ENCODE measurements at places on chromosomes 4 and X.
A peak's percentile ranks its signal among the peaks of the same experiment; 100 is the strongest.

DNA sequence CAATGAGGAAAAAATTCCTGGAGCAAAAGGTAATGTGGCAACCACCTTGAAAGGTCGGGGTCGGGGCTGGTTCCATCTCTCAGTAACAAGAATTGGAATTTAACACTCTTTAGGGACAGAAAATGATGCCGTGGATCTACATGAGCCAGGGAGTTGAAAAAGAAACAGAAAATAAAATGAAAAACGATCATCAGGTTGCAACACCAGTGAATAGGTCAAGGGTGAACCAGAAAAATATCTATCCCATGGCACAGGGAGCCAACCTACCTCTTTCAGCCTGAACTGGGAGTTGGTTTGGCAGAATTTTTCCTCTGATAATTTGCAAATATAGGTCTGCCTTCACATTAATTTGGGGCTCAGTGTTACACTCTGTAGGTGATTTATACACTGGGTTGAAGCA lies 93.7 kb downstream of the C4orf33 start:
- DNase-seq: no peak

- no peak for DNase-seq
Observed at GRCh38 chr4:148842843-148843242, 400.6 kb upstream of the NR3C2 start.

DNA sequence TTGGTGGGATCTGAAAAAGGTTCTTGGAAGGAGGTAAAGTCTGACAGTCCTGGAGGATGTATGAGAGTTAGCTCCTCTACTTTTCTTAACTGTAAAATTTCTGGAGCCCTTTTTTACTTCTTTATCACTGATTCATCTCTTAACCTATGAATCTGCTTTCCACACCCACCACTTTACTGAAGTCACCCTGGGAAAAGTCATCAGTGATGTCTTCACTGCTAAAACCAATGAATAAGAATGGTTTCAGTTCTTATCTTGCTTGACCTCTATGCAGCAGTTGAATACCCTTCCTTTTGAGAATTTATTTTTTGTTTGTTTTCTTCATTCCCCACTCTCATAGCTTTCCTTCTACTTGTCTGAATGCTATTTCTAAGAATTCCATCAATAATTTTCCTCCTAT lies 80.0 kb downstream of the AREG start:
- peak; percentile 51 for DNase-seq

GRCh38 chr4:98688411-98689290 lies 30.2 kb upstream of the TSPAN5 start:
- DNase-seq: no peak

DNA sequence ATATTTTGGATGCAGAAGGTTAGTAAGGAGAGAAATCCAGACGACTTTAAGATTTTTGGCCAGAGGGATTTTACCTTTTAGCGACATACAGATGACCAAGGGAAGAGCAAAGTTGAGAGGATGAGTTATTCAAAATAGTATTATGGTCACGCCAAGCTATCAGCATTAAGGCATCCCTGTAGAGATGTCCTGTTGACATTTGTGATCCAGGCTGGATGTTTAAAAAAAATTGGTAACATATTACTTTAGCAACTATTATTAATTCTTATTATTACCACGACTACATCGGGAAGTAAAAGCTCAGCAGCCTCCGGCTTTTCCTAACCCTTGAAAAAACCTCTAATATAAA lies 562 bp upstream of the OSTC start:
- DNase-seq: no peak

- DNase-seq: peak; percentile 34
Observed at GRCh38 chr4:105709081-105709450, 482 bp downstream of the GSTCD start.

DNA sequence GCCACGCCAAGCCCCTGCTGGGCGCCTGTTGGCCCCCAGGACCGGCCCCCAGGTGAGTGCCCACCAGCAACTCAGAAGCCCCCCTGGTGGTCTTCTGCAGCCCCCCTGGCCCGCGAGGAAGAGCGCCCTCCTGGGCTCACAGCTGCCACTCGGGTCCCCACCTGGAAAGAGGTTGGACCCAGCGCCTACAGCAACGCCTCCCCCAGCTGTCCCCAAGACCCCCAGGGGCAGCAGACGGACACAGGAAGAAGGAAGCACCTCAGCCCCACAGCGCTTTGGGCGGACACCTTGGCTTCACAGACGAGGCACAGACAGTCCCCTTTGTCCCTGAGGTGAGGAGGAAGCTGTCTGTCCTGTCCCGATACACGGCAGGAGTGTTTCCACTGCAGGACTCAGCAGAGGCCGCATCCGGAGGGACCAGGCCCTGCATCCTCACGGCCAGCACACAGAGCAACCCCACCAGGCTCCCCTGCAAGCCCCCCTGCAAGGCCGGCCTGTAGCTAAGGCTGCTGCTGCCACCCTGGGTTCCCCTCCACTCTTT lies 115.6 kb upstream of the NKX1-1 start:
- no peak for DNase-seq
